ENCODE measurements at places on chromosomes 7 and 10.

DNA sequence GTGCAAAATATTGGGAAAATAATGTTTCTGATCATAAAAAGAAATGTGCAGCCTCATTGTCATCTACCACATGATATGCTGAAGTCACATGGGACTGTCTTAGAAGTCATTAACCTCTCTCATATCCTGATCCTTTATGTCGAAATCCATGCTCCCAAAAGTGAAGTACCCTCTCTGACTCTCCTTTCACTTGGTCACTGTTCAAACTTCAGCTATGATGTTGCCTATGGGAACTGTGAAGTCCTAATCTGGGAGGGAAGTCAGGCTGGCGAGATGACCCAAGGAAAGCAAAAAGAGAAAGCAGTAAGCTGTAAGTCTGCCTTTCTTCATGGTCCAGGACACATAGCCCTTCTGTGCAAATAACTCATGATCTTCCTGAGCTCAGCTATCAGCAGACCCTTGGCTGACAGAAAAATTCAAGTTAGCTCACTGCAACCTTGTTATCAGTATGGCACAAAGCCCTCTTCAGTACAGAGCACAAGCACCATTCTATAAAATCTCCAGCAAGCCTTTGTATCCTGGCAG, 29.5 kb downstream of the WASL start:
- no peak for DNase-seq

DNA sequence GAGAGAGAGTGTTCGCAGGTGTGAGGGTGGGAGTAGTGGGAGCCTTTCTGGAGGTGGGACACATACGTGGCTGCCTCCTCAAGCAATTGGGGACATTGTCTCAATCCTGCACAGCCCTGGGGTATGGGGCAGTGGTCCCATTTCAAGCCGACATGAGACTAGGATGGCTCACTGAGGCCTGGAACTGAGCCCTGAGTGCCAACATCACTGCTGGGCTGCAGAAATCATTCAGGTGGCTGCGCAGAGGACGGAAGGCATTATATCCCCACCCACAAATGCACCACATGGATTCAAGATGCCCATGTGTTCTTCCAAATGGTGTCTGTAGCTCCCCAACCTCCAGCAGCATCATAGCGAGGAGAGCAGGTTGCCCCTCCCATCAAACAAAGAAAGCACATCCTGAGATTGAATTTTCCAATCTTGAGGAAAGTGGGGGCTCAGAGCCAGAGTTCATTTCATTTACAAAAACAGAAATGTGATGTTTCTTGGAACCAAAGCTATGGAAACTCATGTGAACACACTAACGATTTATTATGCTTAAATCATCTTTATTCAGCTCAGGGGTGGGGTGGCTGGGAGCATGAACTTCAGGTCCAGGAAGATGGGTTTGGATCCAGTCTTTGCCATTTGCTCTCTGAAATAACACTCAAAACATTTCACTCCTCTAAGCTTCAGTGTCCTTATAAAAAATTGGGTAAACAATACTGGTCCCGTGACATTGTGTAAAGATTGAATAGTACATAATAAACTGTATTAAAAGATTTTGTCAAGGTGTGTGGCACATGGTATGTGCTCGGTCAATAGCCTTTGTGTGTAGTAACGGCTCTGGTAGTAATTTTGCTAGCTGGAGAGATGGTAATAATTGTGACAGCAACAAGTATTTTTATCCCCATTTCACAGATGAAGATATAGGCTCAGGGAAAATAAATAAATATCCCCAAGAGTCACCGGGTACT, 4.6 kb downstream of the SFTPA2 start:
- DNase-seq: no peak

- no peak for DNase-seq
Observed at GRCh38 chr7:142910481-142910880, 23.1 kb downstream of the TRPV5 start.

DNA sequence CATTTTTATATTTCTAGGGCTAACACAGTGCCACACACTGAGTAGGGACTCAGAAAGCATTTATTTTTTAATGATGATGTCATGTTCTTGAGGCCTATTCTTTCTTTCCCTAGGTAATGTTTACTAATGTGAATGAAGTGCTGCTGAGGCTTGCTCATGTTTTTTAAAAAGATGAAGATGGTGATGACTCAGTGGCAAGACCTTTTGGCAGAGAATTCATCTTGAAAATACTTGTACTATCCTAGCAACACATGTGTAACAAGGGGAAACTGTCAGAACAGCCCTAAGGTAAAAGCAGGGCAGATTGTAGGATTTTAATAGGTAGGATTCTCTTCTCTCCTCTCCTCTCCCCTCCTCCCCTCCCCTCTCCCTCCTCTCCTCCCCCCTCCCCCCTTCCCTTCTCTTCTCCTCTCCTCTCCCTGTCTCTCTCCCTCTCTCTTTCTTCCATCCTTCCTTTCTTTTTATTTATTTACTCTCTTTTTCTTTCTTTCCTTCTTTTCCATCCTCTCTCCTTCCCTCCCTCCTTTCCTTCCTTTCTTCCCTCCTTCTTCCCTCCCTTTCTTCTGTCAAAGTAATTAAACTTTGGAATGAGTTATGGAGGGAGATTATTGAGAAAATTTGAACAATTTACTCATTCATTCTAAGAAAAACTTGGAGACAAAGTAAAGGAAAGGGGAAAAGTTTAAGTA, 75.3 kb downstream of the ZNF92 start:
- DNase-seq: no peak

DNA sequence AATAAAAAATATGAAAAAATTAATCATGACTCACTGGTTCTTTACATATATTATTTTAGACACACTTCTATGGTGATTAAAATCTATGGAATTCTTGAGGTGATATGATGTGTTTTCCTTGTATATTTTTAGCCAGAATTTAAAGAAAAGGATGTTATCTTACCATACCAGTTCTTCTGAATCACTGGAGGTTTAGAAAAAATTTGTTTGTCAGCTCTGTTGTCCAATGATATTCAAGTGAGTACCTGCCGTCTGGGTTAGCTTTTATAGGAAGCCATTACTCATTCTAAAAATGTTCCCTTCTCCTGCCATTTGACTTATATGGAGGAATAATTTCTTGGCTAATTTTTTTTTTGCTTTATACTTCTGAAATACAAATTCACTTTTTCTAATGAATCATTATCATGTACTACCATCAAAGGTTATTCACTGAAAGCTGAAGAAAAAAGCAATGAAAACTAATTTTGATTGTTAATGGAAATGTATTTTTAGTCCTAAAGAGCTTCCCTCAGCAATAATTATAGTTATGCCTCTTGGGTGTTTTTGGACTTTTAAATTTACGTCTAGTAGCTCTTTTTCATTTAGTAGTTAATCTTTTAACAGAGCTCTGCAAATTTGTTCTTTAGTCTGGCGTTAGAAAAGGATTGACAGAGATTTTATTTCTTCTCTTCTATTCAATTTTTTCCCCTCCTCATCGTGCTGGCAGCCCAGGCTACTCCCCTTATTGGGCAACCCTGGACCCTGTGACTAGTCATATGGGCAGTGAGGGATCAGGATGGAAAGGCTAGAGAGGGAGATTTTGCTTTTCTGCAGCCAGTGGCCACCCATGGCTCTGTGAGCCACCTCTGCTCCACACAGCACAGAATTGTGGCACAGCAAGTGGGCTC, 434.2 kb downstream of the LRMDA start:
- DNase-seq: no peak

DNA sequence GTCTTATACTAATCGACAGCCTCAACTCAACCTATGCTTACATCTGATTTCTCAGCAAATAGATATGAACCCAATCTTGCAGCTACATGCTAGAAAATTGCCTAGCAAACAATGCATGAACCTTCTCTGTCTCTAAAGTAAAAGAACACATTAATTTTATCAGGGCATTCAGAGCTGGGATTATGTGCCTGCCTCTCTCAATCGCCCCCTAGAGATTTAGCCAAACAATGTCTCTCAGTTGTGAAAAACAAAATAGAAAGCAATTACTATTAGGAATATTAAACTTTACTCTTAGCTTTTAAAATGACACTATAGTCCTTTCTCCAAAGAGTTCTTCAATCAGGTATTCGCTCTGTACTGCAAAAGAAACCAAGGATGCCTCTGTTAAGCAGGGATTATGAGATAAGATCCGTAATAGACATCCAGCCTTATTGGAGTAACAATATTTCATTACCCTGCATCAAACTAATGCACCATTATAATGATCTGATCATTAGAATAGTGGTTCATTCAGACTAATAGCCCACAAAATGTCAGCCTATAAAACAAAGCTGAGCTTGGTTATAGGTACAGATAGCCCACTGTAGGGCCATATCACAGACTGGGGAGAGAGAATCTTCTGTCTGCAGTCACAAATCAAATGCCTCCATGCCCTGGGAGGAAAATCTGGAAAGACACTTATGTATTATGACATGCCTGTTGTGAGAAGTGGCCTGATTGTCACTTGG, 736.9 kb downstream of the PARD3 start:
- DNase-seq: no peak

GRCh38 chr10:129532838-129533237, 65.8 kb downstream of the MGMT start:
- DNase-seq: no peak

DNA sequence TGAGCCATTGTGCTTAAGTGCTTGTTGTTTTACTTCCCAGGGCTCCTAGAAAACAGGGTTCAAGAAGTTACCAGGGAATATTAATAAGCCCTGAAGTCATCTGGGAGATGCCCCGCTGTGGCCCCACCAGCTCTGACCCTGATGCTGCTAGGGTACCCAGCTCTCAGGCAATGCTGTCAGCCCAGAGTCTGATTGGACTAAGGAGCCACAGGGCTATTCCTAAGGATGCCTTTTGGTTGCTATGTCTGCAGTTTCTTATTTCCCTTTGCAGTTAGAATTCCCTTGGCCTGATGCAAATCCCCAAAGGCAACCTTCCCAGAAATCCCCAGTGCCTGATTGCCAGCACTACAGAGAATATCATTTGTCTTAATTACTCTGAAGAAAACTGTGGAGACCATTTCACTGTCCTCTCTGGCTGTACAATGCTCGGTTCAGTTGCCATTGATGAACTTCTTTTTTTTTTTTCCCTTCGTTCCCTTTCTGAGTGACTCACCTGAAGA, 236.7 kb upstream of the KMT2E start:
- no peak for DNase-seq

All from right kidney (tissue), 9 donors.